ENCODE measurements at places on chromosomes 1 and 21.

GRCh38 chr1:81582467-81582986, 218.2 kb upstream of the ADGRL2 start:
- no peak for DNase-seq

- DNase-seq, result no peak
These were observed 54.9 kb upstream of the EDN2 start for GRCh38 chr1:41539418-41539805.

DNA sequence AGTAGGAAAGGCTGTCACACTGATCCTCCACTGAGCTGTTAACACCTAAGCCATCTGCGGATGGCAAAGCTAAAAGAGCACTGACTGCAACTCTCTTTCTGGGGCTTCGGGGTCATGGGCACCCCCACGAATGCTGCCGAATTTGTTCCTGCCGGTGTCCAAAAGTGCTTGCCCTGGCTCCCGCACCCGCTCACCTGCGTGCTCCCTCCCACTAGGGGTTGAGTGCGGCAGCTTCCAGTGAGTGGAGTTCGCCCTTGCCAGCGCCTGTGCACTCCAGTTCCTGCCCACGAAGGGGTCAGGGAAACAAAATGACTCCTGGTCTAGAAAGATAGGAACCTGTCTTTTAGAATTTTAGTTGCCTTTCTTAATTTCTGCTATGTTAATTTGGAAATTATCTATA, 78.7 kb downstream of the IFI44 start:
- no peak for DNase-seq

DNA sequence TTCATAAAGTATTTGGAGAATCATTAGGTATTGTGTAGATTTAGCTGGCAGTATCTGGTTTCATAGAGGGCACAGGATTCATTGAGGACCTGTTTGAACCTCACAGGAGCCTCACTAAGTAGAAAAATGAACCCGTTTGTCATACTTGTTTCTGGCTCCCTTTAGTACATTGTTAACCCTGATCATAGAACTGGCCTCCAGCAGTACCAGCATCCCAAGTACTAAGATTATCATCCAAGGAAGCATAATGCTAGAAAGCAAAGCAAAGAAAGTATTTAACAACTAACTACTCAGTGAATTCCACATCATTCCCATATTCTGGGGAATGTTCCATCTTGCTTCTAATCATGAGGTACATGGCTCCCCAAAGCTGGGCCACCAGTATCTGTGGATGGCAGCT, 54.9 kb downstream of the IVNS1ABP start:
- DNase-seq, result no peak

- no peak for DNase-seq
These were observed 5.9 kb downstream of the RXFP4 start for GRCh38 chr1:155947292-155947691.

GRCh38 chr1:234526922-234527321, 47.9 kb upstream of the TARBP1 start:
- DNase-seq, result no peak

GRCh38 chr1:205715628-205716027, 34.4 kb downstream of the NUCKS1 start:
- DNase-seq, result no peak
